D341Med (cell line): ENCODE measurements at places on chromosomes 3 and 15.

- DNase-seq = no peak
Observed at GRCh38 chr3:41985018-41985417, 23.1 kb upstream of the ULK4 start.

DNA sequence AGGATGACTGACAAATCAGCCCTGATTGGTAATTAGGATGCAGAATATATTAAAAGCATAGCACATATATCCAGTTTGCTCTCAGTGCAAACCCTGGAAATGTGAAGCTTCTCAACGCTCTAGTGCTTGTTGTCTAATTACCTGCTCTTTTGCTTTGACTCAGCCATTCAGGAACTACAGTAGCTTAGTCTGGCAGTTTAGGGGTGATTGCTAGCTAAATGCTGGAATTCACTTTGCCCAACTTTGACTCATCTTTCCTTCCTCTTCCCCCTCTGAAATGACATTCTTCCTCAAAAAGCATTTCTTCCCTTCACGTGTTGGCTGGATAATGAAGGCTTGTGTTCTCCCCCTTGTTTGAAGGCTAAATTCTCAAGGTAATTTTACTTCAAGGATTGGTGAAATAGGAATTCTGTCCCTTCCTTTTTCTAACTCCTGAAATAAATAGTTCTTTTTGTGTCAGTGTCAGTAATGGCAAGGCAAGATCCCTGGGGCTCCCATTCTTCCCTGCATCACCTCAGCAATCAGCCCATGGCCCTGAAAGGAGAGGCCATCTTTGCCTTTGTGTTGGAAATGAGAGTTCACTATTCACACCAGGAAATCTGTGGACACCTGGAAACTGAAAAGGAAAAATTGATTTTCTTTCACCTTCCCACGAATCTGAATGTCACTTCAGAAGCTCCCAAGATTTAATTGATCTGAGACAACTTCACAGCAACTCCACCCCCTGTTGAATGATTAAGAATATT, 103.6 kb downstream of the ECT2 start:
- DNase-seq = no peak

DNA sequence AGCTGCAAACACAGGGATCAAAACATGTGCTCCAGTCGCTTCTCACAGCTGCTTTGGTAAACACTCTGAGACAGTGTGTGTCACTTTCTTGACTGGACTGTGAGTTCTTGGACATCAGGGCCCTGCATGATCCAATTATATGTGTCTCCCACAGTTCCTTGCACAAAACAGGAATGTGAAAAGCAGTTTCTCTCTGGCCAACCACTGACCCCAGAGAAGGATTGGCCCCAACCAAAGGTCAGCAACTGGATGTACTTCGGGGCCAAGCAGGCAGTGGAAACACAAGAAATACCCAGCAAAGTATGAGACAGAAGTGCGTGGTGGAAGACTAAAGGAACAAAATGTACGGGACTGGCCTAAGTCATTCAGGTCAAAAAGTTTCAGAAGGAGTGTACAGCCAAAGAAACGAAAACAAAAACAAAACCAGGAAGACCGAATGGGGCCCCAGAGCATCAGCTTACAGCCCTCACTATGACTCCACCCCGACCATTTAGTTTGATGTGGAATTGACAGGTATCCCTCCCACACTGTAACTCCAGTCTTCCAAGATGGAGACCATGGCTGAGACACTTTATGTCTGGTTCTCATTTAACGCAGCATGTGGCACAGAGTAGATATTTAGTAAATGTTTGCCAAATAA, 76.7 kb upstream of the LPP start:
- no peak for DNase-seq

GRCh38 chr15:90219421-90220141, 14.2 kb downstream of the CIB1 start:
- DNase-seq = peak; percentile 87

DNA sequence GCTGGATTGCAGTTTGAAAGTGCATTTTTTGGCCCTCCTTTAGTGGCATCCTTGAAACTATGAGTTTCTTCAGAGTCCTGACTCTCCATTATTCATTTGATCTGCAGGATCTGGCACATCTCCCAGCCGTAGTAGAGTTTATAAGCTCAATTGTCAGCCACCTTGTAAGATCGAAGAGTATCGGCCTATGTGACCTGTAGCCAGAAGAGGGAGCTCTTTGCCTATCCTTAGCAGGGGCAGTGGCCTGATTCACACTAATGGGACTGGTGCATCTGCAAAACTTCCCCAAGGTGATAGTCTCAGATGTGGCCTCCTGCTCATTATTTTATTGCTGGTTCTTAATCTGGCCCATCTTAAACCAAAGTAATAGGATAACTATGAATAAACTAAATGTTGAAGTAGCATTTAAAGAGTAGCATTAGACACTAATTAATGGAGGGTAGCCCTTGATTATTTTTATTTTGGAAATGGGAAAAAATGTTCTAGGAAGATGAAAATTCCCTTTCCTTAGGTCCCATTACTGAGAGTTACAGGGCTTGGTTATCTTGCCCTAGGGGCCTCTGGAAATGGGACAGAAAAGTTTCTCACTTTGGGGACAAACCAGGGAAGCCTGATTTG, 21.2 kb downstream of the GCSAM start:
- peak; percentile 74 for DNase-seq

DNA sequence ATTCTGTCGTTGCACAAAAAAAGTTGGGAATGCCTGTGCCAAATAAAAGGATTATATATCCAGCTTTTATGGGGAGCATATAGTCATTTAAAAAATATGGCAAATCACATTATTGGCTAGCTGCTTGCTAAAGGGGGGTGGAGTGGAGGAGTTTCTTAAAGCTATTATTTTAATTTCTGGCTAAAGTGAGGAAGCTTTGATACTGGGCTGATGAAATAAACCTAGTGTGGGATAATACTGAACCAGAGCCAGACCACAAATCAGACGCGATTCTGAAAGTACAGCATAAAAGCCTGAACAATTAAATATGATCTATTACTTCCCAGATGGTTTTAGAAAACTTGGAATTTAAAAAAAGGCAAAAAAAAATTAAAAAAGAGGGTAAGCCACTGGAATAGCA, 14.4 kb downstream of the POLR2M start:
- no peak for DNase-seq
